ENCODE measurements at places on chromosomes 5 and 9. TPM values are rescaled to one million over a fixed set of nuclear protein-coding genes. Genes with fewer than 3 reads are reported as not detected.

Gene SLC12A2
- total RNA-seq = 576 TPM

DNA sequence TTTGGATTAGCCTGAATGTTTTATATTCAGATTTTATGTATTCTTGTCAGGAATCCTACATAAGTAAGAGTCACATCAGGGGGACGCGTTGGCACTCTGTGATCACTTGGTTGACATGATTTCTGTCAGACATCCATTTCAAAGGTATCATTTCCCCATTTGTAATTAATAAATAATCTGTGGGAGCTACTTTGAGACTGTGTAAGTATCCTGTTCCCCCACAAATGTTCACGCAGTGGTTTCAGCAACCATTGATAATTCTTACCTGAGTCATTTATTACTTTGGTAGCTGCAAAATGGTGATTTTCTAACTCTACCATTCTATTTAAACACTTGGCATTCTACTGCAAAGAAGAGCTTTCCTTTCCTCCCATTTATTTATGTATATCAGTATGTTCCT, 56.9 kb upstream of the TBC1D2 start:
- no peak for DNase-seq

DNA sequence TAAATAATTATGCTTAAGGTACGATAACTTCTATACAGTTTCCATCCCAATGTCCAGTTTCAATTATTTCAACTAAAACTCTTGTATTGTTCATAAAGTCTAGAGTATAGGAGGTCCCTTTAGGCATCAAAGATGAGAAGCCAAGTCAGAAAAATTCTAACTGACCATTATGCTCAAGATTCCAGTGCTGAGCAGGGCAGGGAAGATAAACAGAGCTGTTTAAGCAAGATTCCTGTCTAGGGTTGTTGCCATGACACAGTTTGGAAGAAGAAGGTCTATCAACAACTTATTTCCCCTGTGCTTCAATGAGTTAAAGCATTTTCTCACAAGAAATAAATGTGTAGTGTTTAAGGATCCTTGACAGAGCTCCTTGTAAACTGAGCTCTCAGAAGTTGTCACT, 48.9 kb upstream of the MTAP start:
- no peak for DNase-seq

DNA sequence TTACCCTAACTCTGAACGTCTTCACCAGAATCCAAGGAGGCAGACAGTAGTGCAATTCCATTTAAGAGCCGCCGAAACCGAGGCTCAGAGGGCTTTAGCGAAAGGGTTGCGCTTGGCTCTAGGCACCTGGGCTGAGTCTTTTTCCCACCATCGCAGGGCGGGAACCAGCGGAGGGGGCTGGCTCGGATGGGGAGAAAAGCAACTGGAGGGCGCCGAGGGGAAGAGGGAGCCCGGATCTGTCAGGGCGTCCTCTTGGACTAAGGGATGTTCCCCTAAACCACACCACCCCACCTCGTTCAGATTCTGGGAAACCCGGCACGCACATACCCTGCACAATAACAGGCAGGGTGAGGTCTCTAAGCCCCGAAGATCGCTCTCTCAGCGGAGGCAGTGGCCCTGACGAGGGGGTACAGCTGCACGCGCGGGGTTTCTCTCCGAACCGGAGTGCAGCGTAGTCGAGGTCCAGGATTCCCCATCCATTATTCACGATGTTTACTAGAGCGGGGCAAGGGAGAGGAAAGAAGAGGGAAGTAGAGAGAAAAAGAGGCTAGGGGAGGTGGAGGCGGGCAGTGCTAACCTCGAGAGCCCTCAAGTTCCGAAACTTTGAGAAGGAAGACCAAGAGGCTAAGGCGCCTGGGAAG, 1.3 kb upstream of the POU4F3 start:
- DNase-seq = no peak

DNA sequence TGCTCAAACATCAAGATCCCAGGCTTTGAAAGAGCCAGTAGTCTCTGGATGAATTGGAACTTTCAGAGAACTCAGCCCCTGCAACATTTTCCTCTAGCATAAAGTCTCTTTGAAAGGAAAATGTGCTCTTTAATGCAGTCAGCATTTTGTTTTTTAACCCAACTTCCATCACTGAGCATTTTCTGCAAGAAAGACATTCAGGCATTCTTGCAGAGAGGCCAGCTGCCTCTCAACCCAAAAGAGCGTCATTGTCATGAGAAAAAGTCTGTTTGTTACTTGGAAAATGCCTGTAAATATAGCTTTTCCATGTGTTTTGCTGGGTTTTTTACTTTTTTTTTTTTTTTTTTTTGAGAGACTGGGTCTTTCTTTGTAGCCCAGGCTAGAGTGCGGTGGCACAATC, 225.0 kb downstream of the ADAMTSL1 start:
- DNase-seq = no peak

DNA sequence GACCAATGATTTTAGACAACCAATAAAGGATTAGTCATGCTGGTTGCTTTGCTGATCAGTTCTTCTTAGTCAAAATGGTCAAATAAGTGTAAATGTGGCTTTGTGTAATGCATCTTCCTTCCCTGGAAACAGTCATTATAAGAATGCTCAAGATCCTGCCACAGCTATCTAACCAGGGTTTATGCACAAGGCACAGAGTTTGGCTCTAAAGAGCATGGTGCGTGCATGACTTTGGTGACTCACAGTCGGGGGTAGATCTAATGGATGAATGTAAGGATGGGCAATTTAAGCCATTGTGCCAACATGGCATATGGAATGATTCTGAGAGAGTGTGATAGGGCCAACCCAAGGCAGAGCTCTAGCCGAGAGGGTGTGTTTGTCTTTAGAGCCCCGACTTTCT, 6.5 kb downstream of the LIX1 start:
- DNase-seq = no peak

DNA sequence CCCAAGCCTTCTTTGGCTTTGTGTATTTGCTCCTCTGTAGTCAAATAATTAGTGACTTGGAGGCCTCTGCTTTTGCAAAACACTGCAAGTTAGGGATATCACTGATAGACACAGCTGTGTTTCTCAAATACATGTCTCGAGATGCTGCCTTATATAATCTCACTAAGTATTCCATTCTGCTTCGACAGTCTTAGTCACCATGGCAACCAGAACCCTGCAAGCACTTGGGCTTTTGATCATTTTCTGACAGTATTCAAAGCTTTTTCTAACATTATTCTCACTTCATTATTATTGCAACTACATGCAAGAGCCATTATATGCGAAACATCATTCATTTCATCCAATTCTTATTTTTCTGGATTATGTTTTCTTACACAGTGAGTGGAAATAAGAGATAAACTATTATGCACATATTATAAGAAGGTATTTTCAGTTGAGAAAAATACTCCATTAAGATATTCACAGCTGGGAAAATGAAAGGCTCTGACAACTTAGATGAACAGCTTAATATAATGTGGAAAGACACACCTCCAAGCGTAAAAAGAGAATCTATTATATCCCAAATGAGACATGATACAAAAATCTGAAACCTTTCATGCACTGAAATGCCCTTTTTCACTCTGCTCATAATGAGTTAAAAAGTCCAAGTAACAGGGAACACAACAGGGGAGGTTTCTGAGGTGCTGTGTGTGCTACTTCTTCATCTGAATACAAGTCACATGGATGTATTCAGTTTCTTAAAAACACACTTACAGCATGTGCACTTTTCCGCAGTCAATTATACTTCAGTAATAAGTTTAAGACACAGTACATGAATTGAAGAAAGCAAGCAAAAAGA, 93.9 kb downstream of the SCAI start:
- DNase-seq = no peak

Gene QRFP
- total RNA-seq = not detected

- no peak for DNase-seq
These were observed 59.3 kb downstream of the COMMD10 start for GRCh38 chr5:116144103-116144502.

Gene AGXT2
- not detected for total RNA-seq

All from Calu3 (cell line).